SJSA1 (cell line): ENCODE measurements at places on chromosomes 3 and 15.
A peak's percentile ranks its signal among the peaks of the same experiment; 100 is the strongest.

- peaks cover 60% of the 10 kb centered on the region for H3K4me1 ChIP-seq
- no peaks in the 10 kb centered on the region for H3K36me3 ChIP-seq
- no peak overlapping the region for H3K27ac ChIP-seq
- DNase-seq = no peak
Measured at GRCh38 chr15:70504988-70505387, 258.4 kb downstream of the UACA start.

DNA sequence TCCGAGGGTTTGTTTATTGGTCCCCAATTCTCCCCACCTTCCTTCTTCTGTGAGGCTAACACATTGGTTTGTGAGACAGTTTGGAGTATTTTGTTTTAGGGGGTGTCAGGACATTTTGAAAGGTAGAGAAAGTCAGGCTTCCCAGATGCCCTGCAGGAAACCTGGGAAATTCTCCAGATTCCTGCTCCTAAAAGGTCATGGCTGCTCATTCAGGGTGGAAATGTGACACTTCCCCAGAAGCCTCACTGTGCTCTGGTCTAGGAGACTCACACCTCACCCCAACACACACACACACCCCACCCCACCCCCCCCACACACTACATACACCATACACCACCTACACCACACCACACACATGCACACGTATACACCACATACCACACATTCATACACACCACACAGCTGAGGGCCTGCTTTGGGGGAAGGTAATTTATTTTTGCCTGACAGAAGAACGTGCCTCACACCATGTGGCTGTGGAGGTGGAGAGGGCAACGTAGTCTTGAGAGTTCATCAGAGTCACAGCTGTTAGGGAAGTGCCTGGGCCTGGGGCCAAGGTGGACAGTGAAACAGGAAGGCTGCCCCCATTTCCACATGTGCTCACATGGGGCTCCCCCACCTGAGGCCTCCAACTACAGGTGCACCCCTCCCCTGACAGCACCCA is 40.4 kb upstream of the LIMD1 start:
- no peak overlapping the region for H3K27ac ChIP-seq
- no peak overlapping the region for H3K4me3 ChIP-seq
- no peaks in the 10 kb centered on the region for H3K27me3 ChIP-seq
- no peaks in the 10 kb centered on the region for H3K36me3 ChIP-seq
- no peak for DNase-seq

DNA sequence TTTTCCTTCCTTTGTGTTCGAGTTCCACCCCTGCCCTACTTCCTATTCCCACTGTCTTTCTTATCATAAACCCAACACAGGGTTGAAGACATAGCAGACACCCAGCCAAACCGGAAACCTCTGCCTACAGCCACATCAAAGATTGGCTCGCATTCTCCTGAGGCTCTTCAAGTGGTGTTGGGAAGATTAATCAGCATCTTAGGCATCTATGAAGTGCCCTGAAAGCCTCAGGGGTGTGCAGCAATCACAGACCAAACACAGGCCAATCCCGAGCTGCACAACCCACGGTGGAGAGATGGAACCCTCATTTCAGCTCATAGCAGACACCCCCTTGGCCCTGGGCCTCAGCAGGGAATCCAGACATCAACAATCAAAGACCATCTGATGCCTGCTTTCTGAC is 255.9 kb downstream of the XXYLT1 start:
- no peak overlapping the region for H3K27ac ChIP-seq
- peaks cover 4% of the 10 kb centered on the region; the same call in 1 of the 2 replicates for H3K27me3 ChIP-seq
- DNase-seq = peak; percentile 14
- peaks cover 6% of the 10 kb centered on the region for H3K4me1 ChIP-seq
- no peaks in the 10 kb centered on the region for H3K36me3 ChIP-seq

- no peak for DNase-seq
- H3K36me3 ChIP-seq = no peaks in the 10 kb centered on the region
- H3K4me3 ChIP-seq = no peak overlapping the region
Measured at GRCh38 chr3:172580680-172581401, 57.6 kb upstream of the TNFSF10 start.

GRCh38 chr15:89542369-89542768 is 32.9 kb upstream of the TICRR start:
- H3K27ac ChIP-seq = no peak overlapping the region
- no peaks in the 10 kb centered on the region for H3K4me1 ChIP-seq
- no peak for DNase-seq
- H3K27me3 ChIP-seq = no peaks in the 10 kb centered on the region
- H3K4me3 ChIP-seq = no peak overlapping the region
- no peaks in the 10 kb centered on the region for H3K36me3 ChIP-seq

GRCh38 chr15:73335026-73335425 is 33.7 kb downstream of the HCN4 start:
- H3K27me3 ChIP-seq = 0 out of 2 replicates have a peak, but pooled peaks cover 3% of the 10 kb centered on the region
- H3K4me1 ChIP-seq = no peaks in the 10 kb centered on the region
- no peak overlapping the region for H3K27ac ChIP-seq
- DNase-seq = no peak
- no peak overlapping the region for H3K4me3 ChIP-seq
- no peaks in the 10 kb centered on the region for H3K36me3 ChIP-seq

GRCh38 chr3:131388490-131388799 is 6.9 kb downstream of the NUDT16 start:
- no peak for DNase-seq
- no peak overlapping the region for H3K27ac ChIP-seq
- no peaks in the 10 kb centered on the region for H3K27me3 ChIP-seq
- H3K4me3 ChIP-seq = no peak overlapping the region

DNA sequence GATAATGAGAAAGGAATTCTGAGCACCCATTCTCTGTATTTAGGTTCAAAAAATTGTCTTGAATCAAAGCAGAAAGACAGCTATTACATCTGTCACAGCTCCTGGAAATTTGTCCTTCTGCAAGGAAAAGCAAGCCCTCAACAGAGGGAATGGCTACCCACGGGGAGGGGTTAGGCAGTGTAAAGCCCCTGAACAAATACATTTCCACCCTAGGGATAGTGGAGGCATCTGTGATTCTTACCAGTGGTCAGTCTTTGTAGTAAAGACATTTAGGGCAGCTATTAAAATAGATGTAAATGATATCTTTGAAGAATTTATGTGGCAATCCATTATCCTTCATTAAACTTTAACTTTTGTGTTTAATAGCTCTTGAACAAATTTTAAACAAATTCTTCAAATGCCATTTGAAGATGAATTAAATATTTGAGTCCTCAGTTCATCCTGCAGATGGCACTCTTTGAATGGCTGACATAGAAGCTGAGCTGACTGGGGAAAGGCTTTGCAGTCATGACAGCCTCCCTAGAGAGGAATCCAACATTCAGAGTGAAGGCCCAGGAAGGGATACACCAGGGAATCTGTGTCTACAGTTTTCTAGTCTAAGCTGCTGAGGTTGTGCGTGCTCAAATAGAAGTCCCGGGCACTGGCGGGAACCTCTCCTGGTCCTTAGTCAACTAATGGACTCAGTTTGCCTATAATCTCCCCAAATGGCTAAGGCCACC is 359.7 kb upstream of the ROPN1 start:
- no peaks in the 10 kb centered on the region for H3K27me3 ChIP-seq
- H3K4me3 ChIP-seq = no peak overlapping the region
- H3K36me3 ChIP-seq = no peaks in the 10 kb centered on the region
- DNase-seq = peak; percentile 62

GRCh38 chr3:176447369-176447768 is 749.9 kb downstream of the TBL1XR1 start:
- H3K27me3 ChIP-seq = no peaks in the 10 kb centered on the region
- H3K4me3 ChIP-seq = no peak overlapping the region
- no peak overlapping the region for H3K27ac ChIP-seq
- no peak for DNase-seq

DNA sequence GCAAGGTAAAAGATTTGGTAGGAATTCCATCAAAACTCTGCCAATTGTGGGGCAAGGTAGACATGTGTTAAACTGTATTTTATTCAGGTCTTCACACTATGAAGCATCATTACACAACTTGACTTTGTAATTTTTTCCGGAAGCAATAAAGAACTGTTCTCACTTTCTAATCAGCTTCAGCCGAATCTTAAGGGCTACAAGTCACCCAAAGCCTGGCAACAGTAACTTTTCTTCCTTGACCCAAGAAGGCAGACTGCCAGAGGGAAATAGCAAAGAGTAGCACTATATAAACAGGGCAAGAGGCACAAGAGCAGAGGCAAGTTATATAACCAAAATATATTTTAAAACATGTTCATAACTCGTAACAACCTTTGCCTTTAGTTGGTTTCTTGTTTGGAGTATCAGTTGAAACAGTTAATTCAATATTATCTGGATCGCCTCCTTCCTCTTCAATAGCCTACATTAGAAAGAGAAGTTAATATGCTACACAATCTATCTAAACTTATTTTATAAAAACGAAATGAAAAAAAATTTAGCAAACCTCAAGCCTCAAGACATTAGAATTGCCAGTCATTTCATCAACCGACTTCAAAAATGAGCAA is 1.4 kb downstream of the SLTM start:
- H3K4me1 ChIP-seq = peaks cover 16% of the 10 kb centered on the region
- peak overlapping the region; percentile 94 for H3K27ac ChIP-seq
- no peaks in the 10 kb centered on the region for H3K27me3 ChIP-seq
- peaks cover 40% of the 10 kb centered on the region for H3K36me3 ChIP-seq

DNA sequence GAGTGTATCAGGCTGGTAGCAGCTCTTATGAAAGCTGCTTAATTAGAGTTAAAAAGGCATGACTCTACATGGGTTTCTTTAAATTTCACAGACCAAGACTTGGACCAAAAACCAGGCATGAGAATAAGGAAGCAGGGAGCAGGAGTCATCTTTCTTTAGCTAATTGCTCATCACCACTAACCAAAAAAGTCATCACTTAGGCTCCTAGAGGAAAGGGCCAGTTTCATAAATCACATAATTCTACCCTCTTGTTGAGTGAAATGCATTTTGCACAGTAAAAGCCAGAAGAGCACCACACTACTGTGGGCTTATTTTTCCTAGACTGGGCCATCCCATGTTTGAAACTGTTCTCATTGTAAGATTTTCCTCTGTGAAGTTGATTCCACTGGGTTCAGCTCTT is 175.6 kb downstream of the GREM1 start:
- DNase-seq = no peak
- H3K36me3 ChIP-seq = peaks cover under 1% of the 10 kb centered on the region; the same call in 1 of the 2 replicates
- H3K4me1 ChIP-seq = peaks cover 2% of the 10 kb centered on the region; the same call in 1 of the 2 replicates
- no peak overlapping the region for H3K27ac ChIP-seq
- no peaks in the 10 kb centered on the region for H3K27me3 ChIP-seq

- no peaks in the 10 kb centered on the region for H3K27me3 ChIP-seq
- H3K4me3 ChIP-seq = no peak overlapping the region
- no peaks in the 10 kb centered on the region for H3K36me3 ChIP-seq
- no peak for DNase-seq
Measured at GRCh38 chr3:193909387-193909786, 226.6 kb upstream of the HES1 start.

GRCh38 chr3:30602946-30603345 is 3.5 kb upstream of the TGFBR2 start:
- no peak overlapping the region for H3K4me3 ChIP-seq
- H3K4me1 ChIP-seq = peaks cover 25% of the 10 kb centered on the region
- peaks cover 6% of the 10 kb centered on the region for H3K36me3 ChIP-seq

GRCh38 chr3:16841904-16842271 is 42.9 kb upstream of the PLCL2 start:
- no peak overlapping the region for H3K27ac ChIP-seq
- H3K4me1 ChIP-seq = no peaks in the 10 kb centered on the region; the same call in 1 of the 2 replicates
- no peaks in the 10 kb centered on the region for H3K27me3 ChIP-seq
- H3K36me3 ChIP-seq = no peaks in the 10 kb centered on the region
- no peak for DNase-seq

- H3K4me1 ChIP-seq = peaks cover 19% of the 10 kb centered on the region
- no peaks in the 10 kb centered on the region for H3K36me3 ChIP-seq
- peak; percentile 66 for DNase-seq
- H3K27me3 ChIP-seq = no peaks in the 10 kb centered on the region
- H3K4me3 ChIP-seq = no peak overlapping the region
Measured at GRCh38 chr15:39511000-39511915, 69.6 kb upstream of the THBS1 start.

DNA sequence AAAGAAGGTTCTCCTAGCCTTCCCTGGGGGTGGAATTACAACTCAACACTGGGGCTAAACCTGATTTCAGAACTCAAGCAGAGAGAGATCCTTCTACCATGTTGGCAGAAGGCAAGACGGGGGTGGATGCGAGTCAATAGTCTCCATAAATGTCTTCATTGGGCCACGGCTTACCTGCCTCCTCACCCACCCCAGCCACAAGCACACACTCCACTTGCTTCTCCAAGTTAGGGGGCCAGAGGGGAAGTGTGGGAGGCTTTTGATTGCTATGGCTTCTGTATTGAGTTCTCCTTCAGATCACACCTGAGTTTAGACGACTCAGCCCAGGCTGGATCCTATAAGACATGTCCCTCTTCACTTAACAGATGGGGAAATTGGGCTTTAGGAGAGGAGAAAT is 178.9 kb downstream of the UACA start:
- DNase-seq = peak; percentile 17
- H3K4me1 ChIP-seq = no peaks in the 10 kb centered on the region; the same call in 1 of the 2 replicates
- no peaks in the 10 kb centered on the region; the same call in 1 of the 2 replicates for H3K27me3 ChIP-seq
- H3K4me3 ChIP-seq = no peak overlapping the region

GRCh38 chr3:156819842-156820691 is 6.1 kb upstream of the LEKR1 start:
- H3K4me3 ChIP-seq = no peak overlapping the region
- H3K27me3 ChIP-seq = no peaks in the 10 kb centered on the region
- DNase-seq = peak; percentile 15
- H3K36me3 ChIP-seq = no peaks in the 10 kb centered on the region

DNA sequence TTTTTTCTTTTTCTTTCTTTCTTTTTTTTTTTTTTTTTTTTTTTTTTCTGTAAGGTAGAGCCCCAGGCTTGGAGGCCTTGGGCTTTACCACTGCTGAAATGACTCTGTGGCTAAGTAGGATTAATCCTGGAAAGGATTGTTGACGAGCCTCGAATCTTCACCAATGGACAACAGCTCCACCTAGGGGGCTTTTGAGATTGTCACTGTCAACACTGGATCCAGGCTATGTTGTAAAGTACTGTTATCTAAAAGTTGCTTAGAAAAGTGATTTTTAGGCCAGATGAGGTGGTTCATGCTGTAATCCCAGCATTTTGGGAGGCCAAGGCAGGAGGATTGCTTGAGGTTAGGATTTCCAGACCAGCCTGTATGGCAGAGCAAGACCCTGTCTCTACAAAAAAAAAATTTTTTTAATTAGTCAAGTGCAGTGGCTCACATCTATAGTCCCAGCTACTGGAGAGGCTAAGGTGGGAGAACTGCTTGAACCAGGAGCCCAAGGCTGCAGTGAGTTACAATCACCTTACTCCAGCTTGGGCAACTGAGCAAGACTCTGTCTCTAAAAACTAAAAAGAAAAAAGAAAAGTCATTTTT is 41.6 kb downstream of the KLHL18 start:
- no peaks in the 10 kb centered on the region for H3K4me1 ChIP-seq
- no peaks in the 10 kb centered on the region for H3K27me3 ChIP-seq
- peak; percentile 51 for DNase-seq
- H3K36me3 ChIP-seq = peaks cover 30% of the 10 kb centered on the region
- no peak overlapping the region for H3K27ac ChIP-seq

- no peaks in the 10 kb centered on the region for H3K27me3 ChIP-seq
- no peak overlapping the region for H3K4me3 ChIP-seq
Measured at GRCh38 chr3:30193625-30194044, 412.8 kb upstream of the TGFBR2 start.

- DNase-seq = no peak
- H3K4me3 ChIP-seq = no peak overlapping the region
- H3K4me1 ChIP-seq = peaks cover 18% of the 10 kb centered on the region
- no peaks in the 10 kb centered on the region for H3K27me3 ChIP-seq
- H3K27ac ChIP-seq = no peak overlapping the region
Measured at GRCh38 chr3:72011485-72011884, 226.5 kb upstream of the PROK2 start.
